H7 (cell line): ENCODE measurements at places on chromosomes 12 and 14.

DNA sequence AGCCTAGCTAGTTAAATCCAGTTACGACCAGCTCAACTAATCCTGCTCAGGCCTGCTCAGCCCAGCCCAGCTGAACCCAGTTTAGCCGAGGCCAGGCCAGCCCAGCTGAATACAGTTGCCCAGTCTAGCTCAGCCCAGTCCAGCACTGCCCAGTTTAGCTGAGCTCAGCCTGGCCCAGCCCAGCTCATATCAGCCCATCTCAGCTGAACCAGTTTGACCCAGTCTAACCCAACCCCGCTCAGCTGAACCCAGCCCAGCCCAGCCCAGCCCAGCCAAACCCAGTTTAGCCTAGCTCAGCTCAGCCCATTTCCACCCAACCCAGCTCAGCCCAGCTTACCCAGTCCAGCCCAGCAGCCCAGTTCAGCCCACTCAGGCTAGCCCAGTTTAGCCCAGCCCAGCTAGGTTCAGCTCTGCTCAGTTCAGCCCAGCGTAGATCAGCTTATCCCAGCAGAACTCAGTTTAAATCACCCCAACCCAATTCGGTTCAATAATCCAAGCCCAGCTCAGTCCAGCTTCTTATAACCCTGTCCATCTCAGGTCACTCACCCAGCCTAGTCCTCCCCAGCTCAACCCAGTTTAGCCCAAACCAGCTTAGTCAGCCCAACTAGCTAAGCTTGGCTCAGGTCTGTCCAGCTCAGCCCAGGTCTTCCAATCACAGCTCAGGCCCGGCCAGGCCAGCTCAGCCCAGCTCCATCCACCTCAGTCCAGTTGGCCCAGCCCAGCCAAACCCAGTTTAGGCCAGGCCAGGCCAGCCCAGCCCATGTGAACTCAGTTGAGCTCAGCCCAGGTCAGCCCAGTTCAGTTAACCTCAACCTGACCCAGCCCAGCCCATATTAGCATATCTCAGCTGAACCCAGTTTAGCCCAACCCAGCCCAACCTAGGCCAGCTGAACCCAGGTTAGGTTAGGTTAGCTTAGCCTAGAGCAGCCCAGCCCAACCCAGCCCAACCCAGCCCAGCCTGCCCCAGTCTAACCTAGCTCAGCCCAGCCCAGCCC, 76.7 kb downstream of the TMEM121 start:
- DNase-seq: no peak

GRCh38 chr14:65211341-65211987, 109.1 kb upstream of the MAX start:
- DNase-seq: no peak

DNA sequence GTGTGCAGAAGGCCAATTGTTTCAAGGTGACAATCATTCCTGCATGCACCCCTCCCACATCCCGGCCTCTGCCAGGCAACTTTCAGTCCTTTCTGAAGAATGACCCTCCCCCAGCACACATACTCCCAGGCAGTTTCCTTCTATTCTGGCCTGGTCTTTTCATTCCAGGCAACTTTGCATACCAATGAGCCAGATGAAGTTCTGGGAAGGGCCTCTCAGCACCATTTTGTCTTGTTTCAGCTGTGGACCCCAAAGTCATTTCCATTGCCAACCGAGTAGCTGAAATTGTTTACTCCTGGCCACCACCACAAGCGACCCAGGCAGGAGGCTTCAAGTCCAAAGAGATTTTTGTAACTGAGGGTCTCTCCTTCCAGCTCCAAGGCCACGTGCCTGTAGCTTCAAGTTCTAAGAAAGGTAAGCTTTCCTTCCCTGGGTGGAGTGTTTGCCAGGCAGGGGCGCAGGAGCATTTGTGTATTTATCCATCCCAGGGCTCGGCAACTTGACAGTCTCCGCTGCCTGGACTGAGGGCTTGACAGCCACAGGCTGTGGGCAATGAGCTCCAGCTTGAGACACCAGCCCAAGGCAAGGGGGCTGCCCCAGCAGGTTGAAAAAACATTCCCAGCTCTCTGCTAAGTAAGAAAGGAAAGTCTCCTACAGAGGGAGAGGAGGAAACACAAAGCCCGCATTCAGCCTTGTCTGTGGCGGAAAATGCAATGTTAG, 16.4 kb downstream of the BCL2L14 start:
- peak; percentile 69 for DNase-seq

GRCh38 chr14:95559203-95559602, 24.4 kb downstream of the GLRX5 start:
- DNase-seq: no peak

DNA sequence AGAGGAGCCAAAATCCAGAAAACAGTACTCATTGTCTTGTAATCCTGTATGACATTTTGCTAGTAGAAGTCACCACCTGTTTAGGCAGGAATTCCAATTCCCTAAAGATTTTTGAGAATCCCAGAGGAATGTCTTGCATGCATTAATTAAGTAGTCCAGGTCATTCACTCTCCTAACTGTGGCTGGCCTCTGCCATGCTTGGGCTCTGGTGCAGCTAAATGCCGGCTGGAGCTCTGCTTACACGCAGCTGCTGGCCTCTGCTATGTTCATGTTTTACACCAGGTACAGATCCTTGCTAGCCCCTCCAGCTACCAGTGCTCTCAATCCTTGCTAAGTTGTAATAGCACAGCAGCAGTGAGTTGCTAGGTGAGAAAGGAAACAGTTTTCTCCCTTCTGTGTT, 16.3 kb upstream of the HIF1A start:
- DNase-seq: peak; percentile 37

- DNase-seq: peak; percentile 58
These were observed 4.8 kb upstream of the ING4 start for GRCh38 chr12:6667559-6668210.
